ENCODE measurements at places on chromosomes 1 and 21.

DNA sequence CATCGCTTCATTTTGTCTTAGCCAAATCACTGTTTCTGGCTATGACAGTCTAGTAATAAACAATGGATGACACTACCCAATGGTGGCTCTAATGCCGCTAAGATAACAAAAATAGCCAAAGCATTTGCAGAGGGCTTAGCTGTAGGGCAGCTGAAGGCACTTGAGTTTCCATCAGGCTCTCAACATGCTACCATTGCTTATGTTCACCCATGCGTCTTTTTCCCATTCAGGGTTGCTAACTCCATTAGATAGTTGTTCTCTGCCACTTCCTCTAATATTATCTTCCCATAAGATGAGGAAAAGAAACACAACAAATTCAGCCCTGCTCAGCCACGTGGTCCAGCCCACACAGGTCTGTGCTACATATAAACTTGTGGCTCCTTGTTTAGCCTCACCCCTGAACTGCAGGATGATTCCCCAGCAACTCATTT lies 159.6 kb downstream of the TOMM20 start:
- no peak for DNase-seq

GRCh38 chr1:154605534-154605933 lies 2.5 kb downstream of the ADAR start:
- no peak for DNase-seq

GRCh38 chr1:31182352-31182751 lies 57.3 kb downstream of the NKAIN1 start:
- no peak for DNase-seq

DNA sequence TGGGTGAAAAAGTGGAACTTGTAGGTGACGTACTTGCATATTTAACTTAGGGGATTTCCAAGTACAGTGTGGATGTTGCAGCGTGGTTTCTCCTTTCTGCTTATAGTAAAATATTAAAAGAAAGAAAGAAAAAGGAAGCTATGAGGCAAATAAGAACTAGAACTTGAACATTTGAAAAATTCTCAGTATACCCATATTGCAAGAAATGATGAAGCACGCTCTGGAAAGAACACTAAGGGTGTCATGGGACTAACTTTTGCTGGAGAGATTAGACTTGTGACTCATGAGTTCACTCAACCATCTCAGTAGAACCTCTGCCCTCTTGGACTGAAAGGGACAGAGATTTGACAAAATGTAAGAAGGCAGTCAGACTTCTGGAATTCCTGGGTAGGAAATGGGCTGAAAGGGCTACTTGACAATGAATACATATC lies 704.5 kb upstream of the ADGRL4 start:
- no peak for DNase-seq

DNA sequence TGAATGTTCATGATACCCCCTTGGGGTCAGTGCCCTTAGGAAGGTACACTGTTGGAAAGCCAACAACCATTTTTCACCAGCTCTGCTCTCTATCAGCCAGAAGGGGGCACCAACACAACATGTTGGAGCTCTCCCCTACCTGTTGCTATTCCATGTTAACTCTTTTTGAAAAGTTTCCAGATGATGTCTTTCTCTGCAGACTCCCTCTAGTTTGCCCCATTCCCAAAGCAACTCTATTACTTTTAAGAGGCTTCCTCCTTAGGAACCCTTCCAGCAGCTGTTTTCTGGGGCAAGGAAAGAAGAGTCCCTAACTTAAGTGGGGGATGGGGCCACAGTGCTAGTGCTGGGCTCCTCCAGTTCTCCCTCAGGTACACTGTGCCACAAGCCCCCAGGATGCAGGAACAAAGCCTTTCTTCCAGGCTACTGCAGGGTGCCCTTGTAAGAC lies 22.9 kb upstream of the NDC1 start:
- DNase-seq, result no peak

GRCh38 chr1:221998186-221998612 lies 256.3 kb upstream of the DUSP10 start:
- DNase-seq, result no peak

DNA sequence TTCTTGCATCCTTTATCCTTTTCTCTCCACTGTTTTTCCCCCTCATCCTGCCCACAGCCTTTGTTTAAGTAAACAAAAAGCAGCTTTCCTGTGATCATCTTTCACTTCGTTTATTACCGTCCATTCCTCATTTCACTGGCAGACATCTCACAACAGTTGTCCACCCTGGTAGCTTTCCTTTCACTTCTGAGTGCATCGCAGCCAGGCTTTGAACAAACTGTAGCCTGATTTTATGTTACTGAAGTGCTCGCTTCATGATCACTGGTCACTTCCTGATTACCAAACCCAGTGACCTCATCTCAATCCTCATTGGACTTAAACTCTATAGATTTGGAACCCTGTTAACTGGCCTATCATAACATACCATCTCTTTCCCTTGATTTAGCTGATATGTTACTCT lies 67.7 kb downstream of the SDCCAG8 start:
- DNase-seq, result no peak

GRCh38 chr1:218030846-218031245 lies 254.2 kb upstream of the RRP15 start:
- no peak for DNase-seq
